ENCODE measurements at places on chromosomes 3 and 15.

DNA sequence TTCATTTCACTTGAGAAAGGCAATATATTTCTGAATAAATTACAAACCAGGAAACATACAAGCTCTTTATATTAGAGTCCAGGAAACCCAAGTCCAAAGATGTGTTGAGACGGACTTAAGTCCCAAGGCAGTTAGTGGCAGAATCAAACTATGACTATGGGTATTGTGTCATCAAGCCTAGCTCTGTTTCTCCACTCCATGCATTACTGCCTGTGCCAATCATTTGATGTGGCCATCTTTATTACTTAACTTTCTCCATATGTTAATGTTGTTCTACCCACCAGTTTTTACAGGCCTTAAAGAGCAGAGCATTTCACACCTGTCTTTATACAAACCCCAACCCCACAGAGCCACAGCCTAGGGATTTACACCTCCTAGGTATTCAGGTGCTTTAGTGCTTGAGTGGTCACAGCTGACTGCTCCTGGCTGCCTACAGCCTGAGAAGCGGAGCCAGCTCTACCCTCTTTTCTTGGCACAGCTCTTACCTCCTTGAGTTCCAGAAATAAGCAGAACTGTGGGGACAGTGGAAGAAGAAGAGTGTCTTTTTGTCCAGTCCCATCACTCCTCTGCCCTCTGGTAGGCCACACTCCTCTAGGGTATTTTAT is 92.1 kb downstream of the DTWD1 start:
- DNase-seq: no peak

DNA sequence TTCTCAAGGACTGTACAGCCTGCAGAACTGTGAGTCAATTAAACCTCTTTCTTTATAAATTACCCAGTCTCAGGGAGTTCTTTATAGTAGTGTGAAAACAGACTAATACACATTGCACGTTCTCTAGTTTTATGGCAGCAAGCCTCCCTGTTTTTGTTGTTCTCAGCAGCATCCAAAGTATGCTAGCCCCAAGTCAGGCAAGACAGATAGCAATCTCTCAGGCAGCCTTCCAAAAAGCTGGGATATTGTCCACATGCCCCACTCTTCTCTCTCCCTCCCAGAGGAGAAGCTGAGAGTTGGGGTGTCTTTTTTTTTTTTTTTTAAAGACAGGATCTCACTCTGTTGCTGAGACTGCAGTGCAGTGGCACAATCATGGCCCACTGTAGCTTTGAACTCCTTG is 130.6 kb downstream of the ISL2 start:
- DNase-seq: no peak

DNA sequence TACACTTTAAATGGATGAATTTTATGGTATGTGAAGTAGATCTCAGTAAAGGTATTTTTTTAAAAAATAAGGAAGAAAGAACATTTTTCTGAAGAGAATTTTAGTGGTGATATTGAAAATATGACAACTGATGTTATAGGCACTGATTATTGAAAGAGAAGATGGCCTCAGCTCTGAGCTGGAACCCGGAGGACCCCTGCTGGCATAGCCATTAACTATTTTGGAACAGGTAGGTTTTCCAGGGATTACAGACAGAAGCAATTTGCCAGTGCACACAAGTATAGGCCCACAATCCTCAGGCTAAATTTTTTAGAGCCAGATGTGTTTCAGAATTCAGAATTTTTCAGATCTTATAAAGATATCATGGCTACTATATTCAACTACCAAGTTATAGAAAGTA is 315.9 kb upstream of the GPR149 start:
- no peak for DNase-seq

GRCh38 chr15:39127925-39128617 is 452.8 kb upstream of the THBS1 start:
- DNase-seq: no peak

DNA sequence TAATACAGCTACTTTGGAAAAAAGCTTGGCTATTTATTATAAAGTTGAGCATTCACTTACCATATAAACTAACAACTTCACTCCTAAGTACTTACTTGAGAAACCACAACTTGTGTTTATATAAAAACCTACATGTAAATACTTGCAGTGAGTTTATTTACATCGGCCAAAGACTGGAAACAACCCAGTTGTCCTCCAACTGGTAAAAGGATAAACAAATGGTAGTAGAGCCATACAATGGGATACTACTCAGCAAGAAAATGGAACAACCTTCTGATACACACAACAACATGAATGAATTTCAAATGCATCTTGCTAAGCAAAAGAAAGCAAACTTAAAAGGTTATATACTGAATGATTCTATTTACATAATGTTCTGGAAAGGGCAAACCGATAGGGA is 63.7 kb downstream of the SLC7A14 start:
- no peak for DNase-seq

DNA sequence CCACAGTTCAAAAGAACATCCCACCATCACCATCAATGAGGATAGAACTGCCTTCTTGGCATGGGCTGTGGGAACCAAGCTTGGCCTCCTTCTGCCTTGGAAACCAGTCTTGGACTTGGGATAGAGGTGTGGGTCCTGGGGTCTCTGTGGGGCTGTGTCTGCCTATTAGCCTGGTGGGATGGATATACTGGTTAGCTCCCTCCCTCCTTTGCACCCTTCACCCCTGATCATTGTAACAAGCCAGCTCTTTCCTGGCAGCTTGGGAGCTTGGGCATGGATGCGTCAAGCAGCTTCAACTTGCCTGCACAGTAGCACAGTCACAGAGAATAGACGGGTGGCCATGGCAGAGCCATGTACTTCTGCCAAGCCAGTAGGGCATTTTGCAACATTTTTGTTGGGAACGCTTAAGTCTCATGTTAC is 65.2 kb downstream of the SMAD6 start:
- DNase-seq: no peak

DNA sequence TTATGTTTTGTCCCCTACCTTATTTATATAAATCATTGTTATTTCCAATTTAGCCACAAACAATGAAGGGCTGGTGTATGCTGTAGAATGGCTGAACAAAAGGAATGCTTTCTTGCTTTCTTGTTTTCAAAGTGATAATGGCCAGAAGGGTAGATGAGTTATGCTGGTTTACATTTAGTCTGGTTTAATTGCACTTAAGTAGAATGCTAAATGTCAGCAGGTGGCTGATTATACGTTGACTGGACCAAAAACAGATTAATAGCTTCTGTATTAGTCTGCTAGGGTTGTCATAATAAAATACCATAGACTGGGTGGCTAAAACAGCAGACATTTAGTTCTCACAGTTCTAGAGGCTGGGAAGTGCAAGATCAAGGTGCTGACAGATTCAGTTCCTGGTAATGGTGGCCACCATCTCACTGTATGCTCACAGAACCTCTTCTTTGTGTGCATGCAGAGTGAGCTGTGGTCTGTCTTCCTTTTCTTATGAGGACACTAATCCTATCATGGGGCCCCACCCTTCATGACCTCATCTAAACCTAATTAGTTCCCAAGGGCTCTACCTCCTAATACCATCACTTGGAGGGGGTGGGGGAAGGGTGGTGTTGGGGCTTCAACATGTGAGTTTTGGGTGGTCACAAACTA is 17.1 kb upstream of the XIRP1 start:
- no peak for DNase-seq

- DNase-seq: no peak
Measured at GRCh38 chr3:82942041-82942440, 1180.6 kb upstream of the GBE1 start.

- DNase-seq: no peak
Measured at GRCh38 chr3:158451405-158452055, 119.5 kb upstream of the MLF1 start.

DNA sequence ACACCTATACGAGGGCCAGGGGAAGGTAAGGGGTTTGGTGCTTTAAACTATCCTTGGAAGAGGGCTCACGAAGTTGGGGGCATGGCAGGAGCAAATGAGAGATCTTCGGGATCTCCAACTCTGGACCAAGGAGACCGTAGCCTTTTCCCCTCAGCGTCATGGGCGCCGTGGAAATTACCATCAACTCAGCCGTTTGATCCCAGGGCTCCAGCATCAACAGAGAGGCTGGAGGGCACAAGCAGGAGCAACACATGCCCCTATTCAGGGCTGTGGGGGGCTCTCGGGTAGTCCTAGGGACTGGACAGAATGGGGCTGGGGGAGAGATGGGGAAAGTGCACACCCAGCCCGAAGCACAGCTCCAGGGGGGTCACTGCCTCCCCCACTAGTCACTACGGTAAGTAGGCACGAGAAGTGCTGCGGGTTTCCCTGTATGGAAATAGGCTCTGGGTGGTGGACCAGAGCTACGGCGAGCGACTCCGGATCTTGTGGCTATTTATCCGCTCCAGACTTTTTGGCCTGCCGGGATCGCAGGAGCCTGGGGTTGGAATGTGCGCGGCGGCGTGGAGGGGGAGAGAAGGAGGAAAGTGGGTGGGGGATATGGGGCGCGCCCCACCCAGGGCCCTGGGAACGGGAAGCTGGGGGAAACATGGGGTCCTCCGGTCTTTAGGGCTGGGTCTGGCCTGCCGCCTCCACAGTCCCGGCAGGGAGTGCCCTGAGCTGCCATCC is 539 bp upstream of the LAMB2 start:
- DNase-seq: peak; percentile 87

GRCh38 chr3:169694117-169694516 is 30.6 kb upstream of the MECOM start:
- peak; percentile 12 for DNase-seq
